Activated CD8-positive, alpha-beta memory T cell treated with anti-CD3 and anti-CD28 coated beads, Interleukin-2, amount 10 ng/mL, durations not matched to agents 7 days and 5 days (primary cell): ENCODE measurements at places on chromosomes 4 and X. TPM values are rescaled to one million over a fixed set of nuclear protein-coding genes. Genes with fewer than 3 reads are reported as not detected.

The CDS1 gene
- not detected for total RNA-seq

The NRK gene
- not detected for total RNA-seq

The GLRB gene
- not detected for total RNA-seq

The RBM41 gene
- total RNA-seq = 15.8 TPM

The HSFX2 gene
- 0.53 TPM for total RNA-seq

The MTHFD2L gene
- total RNA-seq = 6.8 TPM

The RAB40AL gene
- 0.55 TPM for total RNA-seq

The RAB33A gene
- total RNA-seq = 38.8 TPM

- no peaks in the 10 kb centered on the region for H3K4me1 ChIP-seq
- H3K4me3 ChIP-seq = no peak overlapping the region
- DNase-seq = no peak
- H3K27me3 ChIP-seq = no peaks in the 10 kb centered on the region
Measured at GRCh38 chrX:33465137-33465536, 253.8 kb upstream of the DMD start.

DNA sequence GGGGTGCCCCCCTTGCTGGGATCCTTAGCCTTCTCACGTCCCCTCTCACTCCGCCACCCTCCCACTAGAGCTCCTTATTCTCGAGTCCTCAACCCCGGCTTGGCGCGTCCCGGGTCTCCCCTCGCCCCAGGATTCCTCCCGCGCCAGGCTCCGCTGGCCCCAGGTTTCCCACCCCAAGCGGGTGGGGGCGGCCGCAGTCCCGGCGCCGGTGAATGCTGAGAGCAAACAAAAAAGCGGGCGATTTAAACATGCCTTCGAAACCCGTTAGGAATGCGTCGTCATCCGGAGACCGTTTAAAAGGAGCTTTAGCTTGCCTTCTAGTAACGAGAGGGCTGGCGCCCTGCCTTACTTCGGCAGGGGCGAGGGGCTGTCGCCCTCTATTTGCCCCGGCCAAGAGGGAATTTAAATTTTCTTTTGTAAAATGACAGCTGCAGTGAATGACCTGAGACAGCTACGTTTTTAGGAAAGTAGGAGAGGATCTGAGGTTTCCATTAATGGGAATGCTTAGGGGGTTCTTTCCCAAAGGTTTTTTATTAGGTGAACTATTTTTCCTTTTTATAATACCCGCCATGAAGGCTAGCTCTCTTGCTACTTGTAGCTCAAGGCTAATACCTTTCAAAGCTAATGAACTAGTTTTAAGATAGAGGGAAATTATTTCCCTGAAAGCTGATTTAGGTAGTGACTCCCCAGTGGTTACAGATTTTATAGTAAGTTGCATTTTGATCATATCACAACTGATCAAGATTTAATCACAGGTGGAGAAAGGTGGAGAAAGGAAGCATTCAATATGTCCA, 3.1 kb downstream of the JADE1 start:
- peak overlapping the region; percentile 83 for H3K27ac ChIP-seq
- peak overlapping the region; percentile 81 for H3K4me3 ChIP-seq
- peaks cover 23% of the 10 kb centered on the region for H3K4me1 ChIP-seq
- DNase-seq = peak; percentile 64

DNA sequence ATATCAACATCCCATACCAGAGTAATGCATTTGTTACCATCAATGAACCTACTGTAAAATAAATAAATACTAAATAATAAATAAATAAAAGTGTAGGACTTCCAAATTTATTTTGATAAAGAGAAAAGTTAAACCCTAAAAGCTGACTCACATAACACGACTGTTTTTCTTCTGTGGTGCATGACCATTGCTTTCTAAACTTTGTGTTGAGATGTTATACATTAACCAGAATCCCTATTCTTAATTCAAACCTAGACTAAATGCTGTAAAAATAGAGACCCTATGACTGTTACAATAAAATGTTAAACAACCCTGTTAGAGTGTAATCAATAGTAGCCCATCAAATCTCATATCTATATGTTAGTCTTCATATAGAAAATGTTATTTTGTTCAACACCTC, 20.9 kb upstream of the PRMT9 start:
- H3K27me3 ChIP-seq = peaks cover 26% of the 10 kb centered on the region
- no peak overlapping the region for H3K27ac ChIP-seq
- H3K4me1 ChIP-seq = peaks cover 15% of the 10 kb centered on the region
- DNase-seq = no peak

DNA sequence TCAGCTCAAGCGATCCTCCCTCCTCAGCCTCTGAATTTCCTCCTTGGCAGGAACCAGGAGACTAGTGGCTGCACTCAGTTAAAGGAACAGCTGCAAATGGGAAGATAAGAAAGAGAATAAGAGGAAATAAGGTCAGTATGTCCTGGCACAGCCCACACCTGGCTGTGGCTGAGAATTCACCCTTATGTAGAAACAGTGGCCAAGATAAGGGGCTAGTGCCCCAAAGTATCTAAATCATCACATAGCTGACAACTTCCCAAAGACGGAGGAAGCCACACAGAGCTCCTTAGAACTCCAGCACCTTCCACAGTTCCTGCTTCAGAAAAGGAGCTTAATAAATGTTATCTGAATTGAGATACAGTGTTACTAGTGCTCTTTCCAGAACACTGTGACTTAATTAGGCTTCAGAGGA, 2.3 kb upstream of the CHIC2 start:
- peaks cover 5% of the 10 kb centered on the region for H3K36me3 ChIP-seq
- peaks cover 3% of the 10 kb centered on the region for H3K27me3 ChIP-seq
- peaks cover 22% of the 10 kb centered on the region for H3K4me1 ChIP-seq
- no peak overlapping the region for H3K27ac ChIP-seq
- no peak overlapping the region for H3K4me3 ChIP-seq

GRCh38 chrX:12497832-12498591, 293.2 kb upstream of the PRPS2 start:
- no peaks in the 10 kb centered on the region for H3K36me3 ChIP-seq
- DNase-seq = no peak
- no peaks in the 10 kb centered on the region for H3K27me3 ChIP-seq
- H3K4me3 ChIP-seq = no peak overlapping the region

GRCh38 chrX:119272882-119273419, 36.9 kb downstream of the PGRMC1 start:
- peaks cover 26% of the 10 kb centered on the region for H3K27me3 ChIP-seq
- no peaks in the 10 kb centered on the region for H3K36me3 ChIP-seq
- H3K27ac ChIP-seq = no peak overlapping the region
- H3K4me3 ChIP-seq = peak overlapping the region; percentile 52
- peaks cover 8% of the 10 kb centered on the region for H3K4me1 ChIP-seq

GRCh38 chr4:26596843-26597242, 13.0 kb downstream of the TBC1D19 start:
- H3K4me1 ChIP-seq = peaks cover 13% of the 10 kb centered on the region
- H3K27me3 ChIP-seq = no peaks in the 10 kb centered on the region
- DNase-seq = no peak
- H3K36me3 ChIP-seq = no peaks in the 10 kb centered on the region
- H3K4me3 ChIP-seq = no peak overlapping the region
- no peak overlapping the region for H3K27ac ChIP-seq

GRCh38 chrX:138011468-138011867, 445.5 kb downstream of the ZIC3 start:
- no peak overlapping the region for H3K4me3 ChIP-seq
- no peaks in the 10 kb centered on the region for H3K36me3 ChIP-seq
- no peak overlapping the region for H3K27ac ChIP-seq
- no peaks in the 10 kb centered on the region for H3K4me1 ChIP-seq

GRCh38 chr4:113901994-113902787, 77.3 kb downstream of the ARSJ start:
- DNase-seq = peak; percentile 57
- no peak overlapping the region for H3K4me3 ChIP-seq
- no peaks in the 10 kb centered on the region for H3K27me3 ChIP-seq

DNA sequence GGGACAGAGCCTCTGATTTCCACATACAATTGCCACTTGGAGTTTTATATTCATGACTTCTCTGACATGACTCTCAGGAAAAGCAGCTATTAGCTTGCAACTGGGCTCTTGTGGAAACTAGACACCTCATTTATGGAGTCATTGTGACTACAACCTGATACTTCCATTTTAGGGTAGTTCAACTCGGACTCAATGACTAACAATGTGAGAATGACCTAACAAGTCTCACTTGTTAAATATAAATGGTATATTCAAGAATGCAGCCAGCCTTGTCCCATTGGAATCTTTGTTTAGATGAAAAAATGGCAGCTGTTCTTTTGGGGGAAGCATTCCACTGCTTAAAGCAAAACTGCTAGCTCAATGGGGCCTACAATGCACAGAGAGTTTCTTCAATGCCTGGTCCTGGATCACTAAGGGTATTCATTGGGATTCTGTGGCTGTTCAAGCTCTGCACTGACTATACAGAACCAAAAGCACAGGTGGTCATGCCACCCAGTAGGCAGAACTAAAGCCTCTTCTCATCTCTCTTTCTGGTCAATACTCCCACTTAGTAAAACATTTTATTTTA, 36.5 kb upstream of the GLRA3 start:
- no peaks in the 10 kb centered on the region for H3K27me3 ChIP-seq
- no peaks in the 10 kb centered on the region for H3K4me1 ChIP-seq
- DNase-seq = no peak
- H3K36me3 ChIP-seq = no peaks in the 10 kb centered on the region
- H3K4me3 ChIP-seq = no peak overlapping the region
- no peak overlapping the region for H3K27ac ChIP-seq

GRCh38 chr4:2545321-2546013, 9.0 kb downstream of the FAM193A start:
- peaks cover 4% of the 10 kb centered on the region for H3K4me1 ChIP-seq
- no peak for DNase-seq
- peaks cover 10% of the 10 kb centered on the region for H3K36me3 ChIP-seq
- H3K4me3 ChIP-seq = no peak overlapping the region

DNA sequence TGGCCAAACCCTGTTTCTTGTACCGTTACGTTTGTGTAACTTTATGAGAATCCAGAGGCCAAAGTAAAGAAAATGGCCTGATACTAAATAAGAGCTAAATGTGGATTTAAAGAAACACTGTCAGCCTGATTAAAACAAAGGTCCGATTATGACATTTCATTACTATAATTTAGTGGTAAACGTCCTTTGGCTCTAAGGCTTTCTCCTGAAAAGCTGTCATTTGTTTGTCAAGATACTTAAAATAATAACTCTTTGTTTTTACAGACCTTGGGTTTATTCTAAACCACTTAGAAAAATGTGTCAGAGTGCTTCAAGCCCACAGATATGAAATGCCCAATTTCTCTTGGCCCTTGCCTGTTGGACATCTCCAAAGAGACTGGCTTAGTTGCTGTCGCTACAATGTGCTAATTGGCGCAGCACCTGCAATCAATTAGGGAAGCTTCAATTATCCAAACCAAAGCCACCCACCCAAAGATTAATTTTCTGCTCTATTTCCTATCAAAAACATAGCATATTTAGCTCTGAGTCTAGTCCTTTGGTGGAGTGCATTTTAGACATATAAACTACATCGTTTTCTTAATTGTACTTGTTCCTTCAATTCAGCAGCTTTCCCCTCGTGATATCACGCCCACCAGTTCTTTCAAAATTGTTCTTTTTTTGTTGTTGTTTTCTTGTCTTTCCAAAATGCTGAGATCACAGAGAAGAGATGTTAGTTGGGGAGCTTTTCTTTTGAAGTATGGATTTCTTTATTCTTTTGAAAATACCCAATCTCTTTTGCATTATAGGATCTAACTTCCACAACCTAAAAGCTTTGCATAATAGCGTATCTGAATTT, 13.6 kb downstream of the SMIM20 start:
- H3K27me3 ChIP-seq = no peaks in the 10 kb centered on the region
- H3K36me3 ChIP-seq = no peaks in the 10 kb centered on the region
- peaks cover 9% of the 10 kb centered on the region for H3K4me1 ChIP-seq
- H3K27ac ChIP-seq = no peak overlapping the region

- H3K4me1 ChIP-seq = no peaks in the 10 kb centered on the region
- no peak overlapping the region for H3K27ac ChIP-seq
- H3K27me3 ChIP-seq = no peaks in the 10 kb centered on the region
- DNase-seq = no peak
- H3K4me3 ChIP-seq = no peak overlapping the region
- H3K36me3 ChIP-seq = peaks cover 8% of the 10 kb centered on the region
Measured at GRCh38 chr4:2340272-2341061, 78.0 kb downstream of the ZFYVE28 start.

- no peaks in the 10 kb centered on the region for H3K27me3 ChIP-seq
- no peak overlapping the region for H3K27ac ChIP-seq
- DNase-seq = no peak
- no peaks in the 10 kb centered on the region for H3K36me3 ChIP-seq
- H3K4me3 ChIP-seq = no peak overlapping the region
- H3K4me1 ChIP-seq = no peaks in the 10 kb centered on the region
Measured at GRCh38 chr4:64272432-64272831, 136.8 kb downstream of the TECRL start.

DNA sequence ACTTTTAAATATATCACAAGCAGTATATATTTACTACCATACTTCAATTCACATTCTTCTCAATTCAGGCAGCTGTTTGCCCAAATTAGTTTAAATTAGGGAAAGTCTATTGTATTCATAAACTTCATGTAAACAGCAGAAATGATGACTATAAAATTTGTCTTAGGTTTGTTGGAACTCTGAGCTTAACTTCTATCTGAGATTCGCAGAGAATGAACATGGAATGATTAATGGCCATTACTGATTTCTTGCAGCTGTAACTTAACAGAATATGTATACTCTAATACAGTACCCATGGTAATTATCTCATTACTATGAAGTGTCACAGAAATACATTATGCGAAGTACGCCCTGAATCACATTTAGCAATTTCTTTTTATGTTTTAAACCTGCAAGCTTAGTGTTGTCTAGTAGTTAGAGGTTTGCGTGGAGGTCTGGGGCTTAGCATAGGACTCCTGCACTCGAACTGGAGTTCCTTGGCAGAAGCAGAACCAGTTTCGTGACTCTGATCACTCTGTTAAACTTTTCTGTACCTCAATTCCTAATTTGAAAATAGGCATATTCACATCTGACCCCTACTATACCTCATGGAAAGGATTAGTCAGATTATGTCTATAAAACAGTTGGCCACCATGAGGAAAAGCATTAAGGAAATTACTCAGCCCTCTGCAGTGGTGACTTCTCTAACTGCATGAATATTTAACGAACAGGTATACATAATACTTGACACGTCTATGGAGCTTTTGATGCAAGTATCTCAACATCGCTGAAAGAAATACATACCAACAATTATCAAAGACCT, 243.2 kb downstream of the MGST2 start:
- no peak overlapping the region for H3K27ac ChIP-seq
- no peak for DNase-seq

DNA sequence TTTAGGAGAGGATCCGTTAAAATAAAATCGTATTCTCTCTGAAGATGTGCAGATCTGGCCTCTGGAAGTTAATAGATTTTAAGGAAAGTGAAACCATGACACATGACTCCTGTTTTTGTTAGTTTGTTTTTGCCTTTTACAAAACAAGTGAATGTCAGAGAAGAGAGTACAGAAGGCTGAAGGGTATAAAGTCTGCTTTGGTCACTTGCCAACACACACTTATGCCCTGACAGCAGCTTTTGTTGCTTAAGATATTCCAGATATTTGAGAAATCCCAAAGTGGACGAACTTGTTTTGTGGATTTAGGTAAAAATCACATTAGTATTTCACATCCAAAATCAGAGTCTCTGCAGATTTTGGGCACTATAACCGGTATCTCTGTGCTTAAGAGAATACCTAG, 192.4 kb upstream of the RASGEF1B start:
- DNase-seq = no peak
- H3K27me3 ChIP-seq = no peaks in the 10 kb centered on the region
- H3K4me3 ChIP-seq = no peak overlapping the region
- H3K4me1 ChIP-seq = no peaks in the 10 kb centered on the region
- no peaks in the 10 kb centered on the region for H3K36me3 ChIP-seq

- H3K4me3 ChIP-seq = no peak overlapping the region
- no peaks in the 10 kb centered on the region for H3K36me3 ChIP-seq
- no peak for DNase-seq
Measured at GRCh38 chrX:63967551-63967950, 182.5 kb upstream of the ARHGEF9 start.

GRCh38 chrX:28854637-28855036, 267.4 kb downstream of the IL1RAPL1 start:
- H3K4me3 ChIP-seq = no peak overlapping the region
- no peaks in the 10 kb centered on the region for H3K36me3 ChIP-seq
- H3K27me3 ChIP-seq = no peaks in the 10 kb centered on the region
- H3K4me1 ChIP-seq = no peaks in the 10 kb centered on the region
- H3K27ac ChIP-seq = no peak overlapping the region
